Endothelial cell of umbilical vein (primary cell): ENCODE measurements at places on chromosomes 11 and 22. TPM values are rescaled to one million over a fixed set of nuclear protein-coding genes. Genes with fewer than 3 reads are reported as not detected.

MS4A1 gene
- polyA plus RNA-seq: not detected in 2 replicates

DNA sequence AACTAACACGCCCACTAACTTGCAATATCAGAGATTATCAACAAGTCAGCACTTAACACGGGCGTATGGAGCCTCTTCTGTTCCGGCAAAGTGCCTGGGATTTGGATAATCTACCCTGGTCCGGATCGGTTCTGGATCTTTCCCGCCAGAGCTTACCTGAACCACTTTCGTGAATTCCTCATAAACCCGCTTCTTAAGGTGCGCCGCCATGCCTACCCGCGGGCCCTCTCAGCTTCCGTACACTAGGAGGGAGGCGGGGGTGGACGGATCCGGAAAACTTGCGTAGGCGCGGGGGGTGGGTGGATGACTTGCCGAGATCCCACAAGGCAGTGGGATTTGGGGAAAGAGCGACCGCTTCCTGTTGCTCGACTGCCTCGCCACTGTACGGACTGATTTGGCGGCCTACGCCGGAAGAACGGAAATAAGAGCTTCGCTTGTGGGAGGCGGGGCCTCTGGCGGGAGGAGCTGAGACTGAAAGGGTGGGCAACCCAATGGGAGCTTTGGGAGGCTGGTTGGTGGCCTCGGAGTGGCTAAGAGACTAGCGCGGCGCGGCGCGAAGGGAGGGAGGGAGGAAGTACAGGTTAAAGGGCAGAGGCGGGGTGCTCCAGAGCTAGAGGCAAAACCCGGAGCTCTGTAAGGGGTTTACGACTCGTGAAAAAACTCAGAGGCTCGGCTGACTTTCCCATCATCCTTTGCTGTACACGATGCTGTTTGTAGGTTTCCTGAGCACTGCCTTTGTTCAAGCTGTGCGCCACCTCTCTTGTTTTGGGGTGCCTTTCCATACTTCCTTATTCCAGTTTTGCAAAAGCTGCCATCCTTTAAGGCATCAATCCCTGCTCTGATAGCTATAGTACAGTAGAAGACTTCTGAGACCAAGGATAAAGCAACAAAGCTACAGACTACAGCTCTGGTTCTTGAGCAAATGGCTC, at the start of gene INTS4:
Gene INTS4, minus strand, starts transcription at position 235 of the 929 bp plus-strand sequence. Its CDS starts 25 bp downstream, at position 210.
- peak within 1 kb of the TSS; percentile 47 for H3K27ac ChIP-seq
- H3K4me3 ChIP-seq: peak within 1 kb of the TSS; percentile 75
- peaks cover 2% of the 10 kb centered on the region for H3K36me3 ChIP-seq
- peak; percentile 100 for DNase-seq
- H3K4me1 ChIP-seq: peaks cover 15% of the 10 kb centered on the region

GRCh38 chr22:30198152-30198825, 48.3 kb downstream of the LIF start:
- H3K4me1 ChIP-seq: peaks cover 33% of the 10 kb centered on the region
- H3K27ac ChIP-seq: no peak overlapping the region
- H3K36me3 ChIP-seq: no peaks in the 10 kb centered on the region
- no peak overlapping the region for H3K4me3 ChIP-seq
- no peaks in the 10 kb centered on the region for H3K27me3 ChIP-seq

- H3K27ac ChIP-seq: no peak overlapping the region
- H3K36me3 ChIP-seq: peaks cover 3% of the 10 kb centered on the region
- DNase-seq: peak; percentile 43
- no peaks in the 10 kb centered on the region for H3K4me1 ChIP-seq
- no peak overlapping the region for H3K4me3 ChIP-seq
- H3K27me3 ChIP-seq: no peaks in the 10 kb centered on the region
Observed at GRCh38 chr22:36486619-36487384, 5.4 kb upstream of the TXN2 start.

GRCh38 chr11:27875831-27876775, 175.8 kb upstream of the BDNF start:
- no peak overlapping the region for H3K27ac ChIP-seq
- H3K36me3 ChIP-seq: no peaks in the 10 kb centered on the region
- DNase-seq: no peak
- H3K4me3 ChIP-seq: no peak overlapping the region

DLAT gene
- polyA plus RNA-seq: 10.5 and 13.3 TPM in 2 replicates

GRCh38 chr22:38871360-38872171, 450 bp downstream of the CBX6 start:
- no peak for DNase-seq
- peak overlapping the region; percentile 82 for H3K4me3 ChIP-seq
- H3K4me1 ChIP-seq: peaks cover 17% of the 10 kb centered on the region
- peaks cover 5% of the 10 kb centered on the region for H3K36me3 ChIP-seq
- peaks cover 13% of the 10 kb centered on the region for H3K27me3 ChIP-seq
- H3K27ac ChIP-seq: no peak overlapping the region

PGAP2 gene
- 34.1 and 39.3 TPM in 2 replicates for polyA plus RNA-seq

- no peak overlapping the region for H3K4me3 ChIP-seq
- H3K27me3 ChIP-seq: no peaks in the 10 kb centered on the region
- no peaks in the 10 kb centered on the region for H3K4me1 ChIP-seq
- no peaks in the 10 kb centered on the region for H3K36me3 ChIP-seq
- DNase-seq: no peak
- no peak overlapping the region for H3K27ac ChIP-seq
Observed at GRCh38 chr11:126127284-126127845, 64.7 kb upstream of the CDON start.

ST14 gene
- polyA plus RNA-seq: 0.08 TPM in 2 replicates

- H3K27me3 ChIP-seq: peaks cover 10% of the 10 kb centered on the region
- H3K4me1 ChIP-seq: no peaks in the 10 kb centered on the region
- DNase-seq: peak; percentile 44
- no peak overlapping the region for H3K4me3 ChIP-seq
- no peak overlapping the region for H3K27ac ChIP-seq
Observed at GRCh38 chr11:121318848-121319834, 26.6 kb downstream of the SC5D start.
